Erythroblast (primary cell): ENCODE measurements at places on chromosomes 1 and 21.

- DNase-seq, result no peak
These were observed 24.8 kb downstream of the JAK1 start for GRCh38 chr1:64941461-64942117.

DNA sequence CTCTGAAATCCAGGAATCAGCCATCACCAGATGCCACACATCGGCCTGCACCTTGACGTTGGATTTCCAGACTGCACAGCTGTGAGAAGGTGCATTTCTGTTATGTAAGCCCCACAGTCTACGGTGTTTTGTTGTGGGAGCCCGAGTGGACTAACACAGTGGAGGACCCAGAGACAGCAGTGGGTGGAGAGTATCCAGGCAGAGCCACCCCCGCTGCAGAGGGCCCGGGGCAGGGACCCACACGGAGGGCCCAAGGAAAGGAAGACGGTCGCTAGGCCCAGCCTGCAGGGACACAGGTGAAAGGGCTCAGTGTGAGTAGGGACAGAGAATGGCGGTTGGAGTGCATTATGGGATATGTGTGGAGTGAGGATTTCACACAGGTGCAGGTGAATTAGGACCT, 288.3 kb upstream of the AJAP1 start:
- DNase-seq, result no peak

DNA sequence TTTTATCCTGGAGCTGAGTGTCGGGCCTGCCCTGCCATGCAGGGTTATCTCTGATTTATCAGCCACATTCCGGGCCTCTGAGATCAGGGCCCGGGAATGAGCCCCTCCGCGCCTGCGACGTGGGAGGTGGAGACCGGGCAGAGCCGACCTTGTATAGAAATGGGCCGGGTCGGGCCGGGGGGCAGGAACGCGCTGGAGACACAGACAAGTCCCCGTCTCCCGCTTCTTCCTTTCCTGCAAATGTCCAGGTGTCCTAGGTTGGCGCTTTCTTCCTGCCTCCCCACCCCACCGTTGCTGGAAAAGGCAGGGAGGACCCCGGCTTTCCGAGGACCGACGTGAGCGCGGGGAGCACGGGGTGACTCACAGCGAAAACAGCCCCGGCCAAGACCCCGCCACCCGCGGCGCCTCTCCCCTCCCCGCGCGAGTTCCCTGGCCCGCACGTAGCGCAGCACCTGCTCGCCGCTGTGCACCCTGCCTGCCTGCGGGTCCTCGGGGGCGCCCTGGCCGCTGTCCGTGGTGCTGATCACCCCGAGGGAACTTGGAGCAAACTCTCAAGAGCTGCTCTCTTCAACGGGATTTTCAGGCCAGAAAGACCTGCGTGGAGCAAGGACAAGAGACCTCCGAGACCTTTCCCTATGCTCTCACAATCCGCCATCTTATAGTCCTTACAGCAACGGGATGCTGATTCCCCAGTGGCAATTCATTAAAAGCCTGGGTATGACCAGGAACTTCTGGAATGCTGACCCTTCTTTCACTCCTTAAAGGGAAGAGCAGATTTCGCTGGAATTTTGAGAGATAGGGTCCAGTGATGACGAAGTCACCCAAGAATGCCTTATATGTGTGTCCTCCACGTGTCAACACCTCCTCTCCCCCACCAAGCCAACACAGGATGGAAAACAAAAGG, 475 bp upstream of the NPPB start:
- DNase-seq, result peak; percentile 84

DNA sequence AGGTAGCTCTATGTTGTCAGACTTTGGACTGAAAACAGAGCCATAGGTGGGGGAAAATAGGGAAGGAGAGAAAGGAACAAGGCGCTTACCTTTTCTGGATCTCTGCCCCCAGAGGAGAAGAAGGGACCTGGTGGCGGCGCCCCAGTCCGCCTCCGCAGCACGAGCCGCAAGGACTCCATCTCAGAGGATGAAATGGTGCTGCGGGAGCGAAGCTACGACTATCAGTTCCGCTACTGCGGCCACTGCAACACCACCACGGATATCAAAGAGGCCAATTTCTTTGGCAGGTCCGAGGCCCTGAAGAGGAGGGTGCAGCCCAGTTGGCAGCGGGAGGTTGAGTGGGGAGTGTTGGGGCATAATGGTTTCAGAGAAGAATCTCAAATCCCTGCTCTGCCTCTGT, 18.5 kb upstream of the TMEM222 start:
- DNase-seq, result no peak

DNA sequence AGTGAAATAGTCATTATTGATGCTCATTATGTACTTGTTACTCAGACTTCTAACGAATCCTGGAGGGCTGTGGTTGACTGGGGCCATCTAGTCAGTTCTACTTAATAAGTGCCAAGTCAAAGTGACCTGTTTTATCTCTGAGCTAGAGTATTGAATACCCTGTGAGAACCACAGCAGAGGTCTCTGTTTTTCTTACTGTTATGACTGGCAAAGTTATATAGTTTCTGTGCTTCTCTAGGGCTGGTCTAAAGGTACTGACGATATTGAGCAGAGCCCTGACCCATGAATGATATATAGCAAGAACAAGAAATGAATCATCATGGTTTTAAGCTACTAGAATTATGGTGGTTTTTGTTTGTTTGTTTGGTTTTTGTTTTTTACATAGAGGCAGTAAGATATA, 555.8 kb downstream of the PLA2G4A start:
- no peak for DNase-seq

DNA sequence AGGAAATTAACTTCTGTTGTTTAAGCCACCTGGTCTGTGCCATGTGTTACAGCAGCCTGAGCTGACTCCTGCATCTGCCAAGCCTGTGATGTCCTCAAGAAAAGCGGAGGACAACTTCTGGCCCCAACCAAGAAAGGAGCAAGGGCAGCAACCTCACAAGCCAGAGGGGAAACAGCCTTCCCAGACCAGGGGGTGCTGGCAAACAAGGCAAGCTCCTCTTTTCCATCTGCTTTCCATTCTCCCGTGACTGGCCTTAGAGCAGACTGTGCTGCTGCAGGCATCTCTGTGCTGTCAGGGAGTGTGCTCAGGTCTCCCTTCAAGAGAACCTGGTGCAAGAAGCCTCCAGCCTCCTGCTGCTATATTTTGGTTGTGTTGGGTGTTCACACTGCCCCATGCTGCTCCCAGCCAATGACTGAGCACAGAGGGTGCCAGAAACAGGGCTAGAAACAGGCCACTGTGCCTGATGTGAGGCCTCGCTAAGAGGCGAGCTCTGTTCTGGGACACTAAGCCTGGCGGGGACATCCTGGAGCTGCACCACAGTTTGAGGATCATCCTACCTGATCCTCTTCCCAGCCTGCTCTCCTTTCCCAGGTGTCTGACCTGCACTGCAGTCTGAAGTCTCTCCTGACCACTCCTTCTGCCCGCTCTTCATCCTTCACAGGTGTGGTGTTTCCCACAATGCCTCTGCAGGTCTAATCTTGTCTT, 27.5 kb upstream of the SLAMF9 start:
- DNase-seq, result no peak

GRCh38 chr1:11693024-11693590, 1.6 kb downstream of the DRAXIN start:
- peak; percentile 26 for DNase-seq

GRCh38 chr1:35191429-35192055, 1.4 kb downstream of the SFPQ start:
- peak; percentile 50 for DNase-seq

DNA sequence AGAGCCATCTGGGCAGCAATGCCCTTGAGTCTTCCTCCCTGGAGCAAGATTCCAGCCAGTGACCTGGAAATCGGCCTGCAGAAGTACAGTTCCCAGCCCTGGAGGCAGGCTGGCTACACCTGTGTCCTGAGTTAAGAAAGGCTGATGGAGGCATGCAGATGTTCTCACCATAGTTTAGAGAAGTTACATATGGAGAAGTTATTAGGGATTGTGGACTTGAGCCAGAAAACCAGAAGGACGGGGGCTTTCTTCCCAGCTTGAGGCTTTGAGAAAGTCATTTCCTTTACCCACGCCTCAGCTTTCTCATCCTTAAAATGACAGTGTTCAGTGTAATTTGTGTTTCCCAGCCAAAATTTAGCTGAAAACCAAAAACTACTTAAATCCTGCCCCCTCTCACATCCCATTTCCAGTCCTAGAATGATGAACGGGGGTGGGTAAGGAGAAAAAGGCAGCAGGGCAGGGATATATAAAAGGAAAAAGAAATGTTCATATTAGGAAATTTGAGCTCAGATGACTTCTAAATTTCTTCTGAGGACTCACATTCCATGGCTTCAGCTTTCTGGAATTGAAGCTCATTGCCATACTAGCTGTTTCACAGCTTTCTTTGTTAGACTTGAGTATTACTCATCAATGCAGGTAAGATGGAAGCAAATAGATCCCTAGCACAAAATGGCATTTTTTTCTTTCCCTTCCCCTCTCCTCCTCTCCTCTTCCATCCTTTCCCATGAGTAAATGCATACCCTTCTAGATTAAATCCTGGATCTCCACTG, 14.4 kb upstream of the C8B start:
- DNase-seq, result no peak
